ENCODE measurements at places on chromosomes 3 and 15. TPM values are rescaled to one million over a fixed set of nuclear protein-coding genes. Genes with fewer than 3 reads are reported as not detected.
A peak's percentile ranks its signal among the peaks of the same experiment; 100 is the strongest.

- DNase-seq = no peak
- H3K27me3 ChIP-seq = no peaks in the 10 kb centered on the region
- H3K36me3 ChIP-seq = no peaks in the 10 kb centered on the region
These were observed 8.0 kb upstream of the KBTBD8 start for GRCh38 chr3:66989860-66990696.

- no peak overlapping the region for H3K27ac ChIP-seq
- no peaks in the 10 kb centered on the region for H3K4me1 ChIP-seq
- H3K27me3 ChIP-seq = no peaks in the 10 kb centered on the region
- no peak overlapping the region for H3K4me3 ChIP-seq
- H3K36me3 ChIP-seq = no peaks in the 10 kb centered on the region
These were observed 69.4 kb upstream of the ALDH1A3 start for GRCh38 chr15:100810229-100810628.

DNA sequence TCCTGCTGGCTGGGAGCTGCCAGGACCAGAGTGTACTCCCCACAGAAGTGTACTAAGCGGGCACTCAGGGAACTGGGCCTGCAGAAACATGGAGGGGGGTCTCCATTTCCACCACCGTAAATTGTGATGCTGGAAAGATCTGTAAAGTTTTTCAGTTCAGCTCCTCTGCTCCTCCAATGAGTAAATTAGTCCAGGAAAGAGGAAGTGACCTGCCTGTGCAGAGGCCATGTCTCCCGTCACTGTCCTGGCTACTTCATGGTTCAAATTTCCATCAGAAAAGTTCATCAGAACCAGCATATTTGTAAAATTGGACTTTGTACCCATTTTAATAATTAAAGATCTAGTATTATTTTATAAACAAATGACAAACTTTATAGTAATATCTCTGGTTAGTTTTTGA is 226.7 kb upstream of the THBS1 start:
- H3K4me1 ChIP-seq = no peaks in the 10 kb centered on the region
- no peak overlapping the region for H3K4me3 ChIP-seq
- no peak for DNase-seq
- H3K27me3 ChIP-seq = no peaks in the 10 kb centered on the region

DNA sequence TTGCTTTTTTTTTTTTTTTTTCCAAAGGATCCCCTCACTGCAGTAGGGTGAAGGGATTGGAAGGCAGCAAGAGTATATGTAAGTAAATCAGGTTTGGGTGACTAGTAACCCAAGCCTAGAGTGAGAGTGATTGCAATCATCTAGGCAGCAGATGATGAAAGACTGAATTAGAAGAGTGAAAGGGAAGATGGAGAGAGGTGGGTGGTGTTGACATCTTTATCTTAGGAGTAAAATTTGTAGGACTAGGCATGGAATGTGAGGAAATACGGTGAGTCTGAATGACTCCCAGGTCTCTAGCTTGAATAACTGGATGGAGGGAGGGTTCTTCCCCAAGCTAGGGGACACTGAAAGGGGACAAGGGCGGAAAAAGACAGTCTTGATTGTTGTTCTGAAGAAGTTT is 63.4 kb downstream of the TPRG1 start:
- no peaks in the 10 kb centered on the region for H3K36me3 ChIP-seq
- no peaks in the 10 kb centered on the region for H3K27me3 ChIP-seq
- no peak for DNase-seq

DNA sequence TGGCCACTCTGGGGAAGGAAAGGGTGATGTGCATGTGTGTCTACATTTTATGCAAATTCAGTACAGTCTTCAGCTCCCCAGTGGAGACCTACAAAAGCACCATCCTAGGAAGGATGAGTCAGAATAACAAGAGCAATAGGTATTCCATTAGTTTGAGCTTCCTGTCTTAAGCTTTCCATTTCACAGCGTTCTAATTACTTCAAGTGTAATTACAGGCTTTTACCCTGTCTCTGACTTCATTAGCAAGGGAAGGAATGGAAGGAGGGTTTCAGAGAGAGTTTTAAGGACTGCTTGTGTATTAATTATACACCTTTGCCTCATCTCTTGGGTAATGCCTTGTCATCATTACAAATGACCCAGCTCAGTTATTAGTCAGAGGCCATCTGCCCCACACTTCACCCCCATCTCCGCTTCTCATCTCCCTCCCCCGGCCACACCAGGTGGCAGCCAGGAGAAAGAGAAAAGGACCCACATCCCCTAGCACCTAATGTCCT is 202.8 kb upstream of the MRPL3 start:
- H3K4me1 ChIP-seq = peaks cover 4% of the 10 kb centered on the region
- peak overlapping the region; percentile 21 for H3K4me3 ChIP-seq
- DNase-seq = no peak

- H3K27ac ChIP-seq = no peak overlapping the region
- no peaks in the 10 kb centered on the region for H3K4me1 ChIP-seq
- H3K4me3 ChIP-seq = no peak overlapping the region
- DNase-seq = no peak
- H3K27me3 ChIP-seq = no peaks in the 10 kb centered on the region
These were observed 1.4 kb downstream of the LRRC31 start for GRCh38 chr3:169868369-169868768.

Gene CRTAP
- 159 TPM for total RNA-seq

Gene ONECUT1
- 14.1 TPM for total RNA-seq

DNA sequence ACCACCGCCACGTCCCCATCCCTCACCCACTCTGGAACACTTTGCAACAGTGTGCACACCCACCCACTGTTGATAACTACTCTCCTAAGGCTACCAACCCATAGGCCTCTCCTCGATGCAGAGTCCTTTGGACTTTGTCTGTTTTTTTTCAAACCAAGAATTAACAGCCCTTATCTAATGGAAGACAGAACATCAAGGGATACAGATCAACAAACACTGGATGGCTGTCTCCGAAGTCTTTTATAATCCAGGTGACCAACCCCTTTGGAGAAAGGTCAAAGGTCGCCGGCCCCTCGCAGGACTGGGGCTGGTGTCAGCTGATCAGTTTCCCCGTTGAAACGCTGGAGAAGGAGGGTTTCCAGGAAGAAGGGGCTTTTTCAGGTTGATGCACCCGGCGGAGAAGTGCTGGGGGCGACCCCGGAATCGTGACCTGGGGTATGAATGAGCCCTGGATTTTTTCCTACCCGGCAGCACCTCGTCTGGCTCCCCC is 532 bp downstream of the B4GALT4 start:
- H3K27ac ChIP-seq = no peak overlapping the region
- peak; percentile 45 for DNase-seq
- no peaks in the 10 kb centered on the region for H3K27me3 ChIP-seq
- H3K36me3 ChIP-seq = peaks cover 25% of the 10 kb centered on the region
- no peaks in the 10 kb centered on the region for H3K4me1 ChIP-seq
- peak overlapping the region; percentile 84 for H3K4me3 ChIP-seq

DNA sequence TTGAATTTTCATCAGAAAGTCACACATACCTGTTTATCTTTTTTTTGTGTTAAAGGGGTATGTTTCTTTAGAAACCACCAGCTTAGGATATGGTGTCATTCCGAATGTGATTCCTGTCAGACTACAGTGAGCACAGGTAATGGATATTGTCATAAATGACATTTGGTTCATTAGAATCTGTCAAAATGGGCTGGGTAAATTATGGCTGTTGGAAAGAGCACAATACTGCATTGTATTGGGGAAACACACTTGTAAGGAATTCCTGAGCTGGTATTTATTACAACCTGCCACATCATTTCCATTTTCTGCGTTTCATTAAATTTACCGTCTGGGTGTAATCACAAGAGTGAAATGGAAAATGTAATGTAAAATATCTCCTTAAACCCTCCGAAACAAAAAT is 78.8 kb downstream of the ADAMTSL3 start:
- H3K4me3 ChIP-seq = no peak overlapping the region
- H3K36me3 ChIP-seq = no peaks in the 10 kb centered on the region
- DNase-seq = no peak
- H3K27me3 ChIP-seq = no peaks in the 10 kb centered on the region
- no peak overlapping the region for H3K27ac ChIP-seq

- DNase-seq = no peak
- H3K4me1 ChIP-seq = no peaks in the 10 kb centered on the region
- H3K4me3 ChIP-seq = no peak overlapping the region
- H3K36me3 ChIP-seq = no peaks in the 10 kb centered on the region
- no peak overlapping the region for H3K27ac ChIP-seq
- no peaks in the 10 kb centered on the region for H3K27me3 ChIP-seq
These were observed 255.6 kb upstream of the CNTN4 start for GRCh38 chr3:1843111-1843510.

- peak; percentile 73 for DNase-seq
- H3K27me3 ChIP-seq = no peaks in the 10 kb centered on the region
- H3K27ac ChIP-seq = peak overlapping the region; percentile 54
These were observed 23.5 kb downstream of the DRD3 start for GRCh38 chr3:114155370-114155821.

Gene CSTA
- total RNA-seq = not detected

Gene GP5
- total RNA-seq = not detected

DNA sequence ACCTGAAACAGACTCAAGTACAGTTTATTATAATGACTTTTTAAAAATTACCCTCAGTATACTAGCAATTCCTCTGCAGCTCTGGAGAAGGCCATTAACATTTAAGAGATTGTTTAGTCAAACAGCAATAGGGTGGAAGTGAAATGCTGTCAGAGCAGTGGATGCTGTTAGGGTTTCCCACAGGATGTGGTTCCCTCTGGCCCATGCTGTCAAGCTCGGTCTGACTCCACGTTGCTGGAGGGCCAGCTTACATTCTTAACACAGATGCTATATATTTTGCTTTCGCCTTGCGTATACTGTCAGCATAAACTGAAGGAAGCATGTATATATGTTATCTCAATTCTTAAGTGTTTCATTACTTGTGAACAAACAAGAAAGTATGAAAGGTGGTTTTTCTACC is 231.1 kb upstream of the COL8A1 start:
- no peaks in the 10 kb centered on the region for H3K4me1 ChIP-seq
- no peak for DNase-seq

DNA sequence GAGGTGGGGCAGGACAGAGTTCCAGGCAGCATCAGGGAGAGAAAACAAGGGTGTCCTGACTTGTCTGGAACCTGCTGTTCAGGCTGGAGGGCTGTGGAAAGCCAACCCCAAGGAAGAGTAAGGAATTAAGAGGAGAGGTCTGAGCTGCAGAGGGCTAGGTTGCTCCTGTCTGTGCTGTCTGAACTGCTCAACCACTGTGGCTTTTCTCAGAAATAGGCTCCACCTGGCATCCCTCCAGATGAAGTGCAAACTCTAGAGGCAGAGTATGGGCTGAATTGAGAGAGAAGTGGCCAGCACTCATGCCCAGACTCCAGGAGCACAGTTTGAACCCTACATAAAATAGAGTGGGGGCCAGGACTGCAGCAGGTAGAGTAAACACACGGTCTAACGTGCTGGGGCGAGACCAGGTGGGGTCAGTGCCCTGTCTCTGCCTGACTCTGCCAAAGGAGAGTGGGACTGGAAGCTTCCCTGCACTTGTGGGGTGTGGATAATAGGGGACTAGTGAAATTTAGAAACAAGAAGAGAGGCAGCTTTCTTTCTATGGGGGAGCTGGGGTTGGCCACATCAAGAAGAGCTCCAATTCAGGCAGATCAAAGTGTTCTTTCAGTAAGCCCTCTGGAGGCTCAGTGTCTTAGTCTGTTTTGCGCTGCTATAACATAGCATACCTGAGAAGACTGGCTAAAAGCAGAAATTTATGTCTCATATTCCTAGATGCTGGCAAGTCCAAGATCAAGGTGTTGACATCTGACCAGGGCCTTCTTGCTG is 28.0 kb upstream of the MNS1 start:
- H3K36me3 ChIP-seq = no peaks in the 10 kb centered on the region
- no peaks in the 10 kb centered on the region for H3K27me3 ChIP-seq
- H3K4me1 ChIP-seq = no peaks in the 10 kb centered on the region
- no peak overlapping the region for H3K4me3 ChIP-seq
- DNase-seq = no peak
- H3K27ac ChIP-seq = no peak overlapping the region

- no peak for DNase-seq
- no peak overlapping the region for H3K4me3 ChIP-seq
- H3K4me1 ChIP-seq = no peaks in the 10 kb centered on the region
- no peak overlapping the region for H3K27ac ChIP-seq
These were observed 21.2 kb downstream of the ADAMTS7 start for GRCh38 chr15:78790027-78790426.

DNA sequence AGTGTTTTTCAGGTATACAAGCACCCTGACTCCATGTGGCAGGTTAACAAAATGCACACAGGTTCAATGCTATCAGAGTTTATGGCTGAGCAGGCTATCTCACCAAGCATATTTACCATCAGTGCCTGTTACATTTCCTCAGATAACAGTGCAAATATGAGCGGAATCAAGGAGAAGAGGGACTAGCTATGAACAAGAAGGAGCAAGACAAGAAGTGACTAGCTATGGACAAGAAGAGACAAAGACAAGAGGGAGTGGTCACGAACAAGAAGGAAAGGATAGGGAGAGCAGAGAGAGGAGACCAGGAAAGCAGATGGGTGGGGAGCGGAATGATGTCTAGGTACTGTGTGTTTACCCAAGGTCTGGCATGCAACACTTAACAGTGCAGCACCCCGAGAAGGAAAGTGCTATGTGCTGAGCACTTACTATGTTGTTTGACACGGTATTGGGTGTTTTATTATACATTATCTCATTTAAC is 8.6 kb downstream of the ILDR1 start:
- no peak for DNase-seq
- no peak overlapping the region for H3K4me3 ChIP-seq
- H3K27me3 ChIP-seq = no peaks in the 10 kb centered on the region
- H3K36me3 ChIP-seq = no peaks in the 10 kb centered on the region

GRCh38 chr3:162780313-162780712 is 1283.7 kb downstream of the OTOL1 start:
- DNase-seq = no peak
- no peaks in the 10 kb centered on the region for H3K4me1 ChIP-seq
- no peak overlapping the region for H3K27ac ChIP-seq
- H3K27me3 ChIP-seq = no peaks in the 10 kb centered on the region

Gene CHRNA7
- total RNA-seq = 4.4 TPM

DNA sequence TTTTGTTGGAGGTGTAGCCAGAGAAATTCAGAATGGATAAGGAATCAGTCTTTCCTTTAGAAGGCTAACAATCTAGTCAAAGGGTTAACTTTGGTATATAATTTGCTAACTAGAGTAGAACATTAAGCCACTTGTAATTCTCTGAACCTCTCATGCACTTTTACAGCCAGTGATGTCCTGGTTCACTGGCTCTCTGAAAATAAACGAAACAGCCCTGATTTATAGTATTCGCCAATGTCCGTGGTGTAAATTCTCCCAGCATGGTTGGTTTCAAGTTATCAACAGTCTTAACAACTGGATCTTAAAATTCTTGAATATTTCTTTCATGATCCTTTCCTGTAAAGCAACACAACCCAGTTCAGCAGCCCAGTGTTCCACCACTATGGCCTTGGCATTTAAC is 500.4 kb upstream of the CDIN1 start:
- no peaks in the 10 kb centered on the region for H3K4me1 ChIP-seq
- no peak overlapping the region for H3K27ac ChIP-seq
- peaks cover 8% of the 10 kb centered on the region for H3K36me3 ChIP-seq

- H3K27me3 ChIP-seq = no peaks in the 10 kb centered on the region
- no peaks in the 10 kb centered on the region for H3K36me3 ChIP-seq
- DNase-seq = no peak
- peaks cover 5% of the 10 kb centered on the region for H3K4me1 ChIP-seq
- H3K27ac ChIP-seq = no peak overlapping the region
These were observed 104.5 kb downstream of the MESD start for GRCh38 chr15:80885016-80885579.

- H3K4me3 ChIP-seq = no peak overlapping the region
- DNase-seq = no peak
- no peak overlapping the region for H3K27ac ChIP-seq
- no peaks in the 10 kb centered on the region for H3K4me1 ChIP-seq
These were observed 745 bp downstream of the RSL24D1 start for GRCh38 chr15:55195996-55196395.
